ENCODE measurements at places on chromosomes 2 and 18.

- DNase-seq: no peak
Observed at GRCh38 chr2:237431372-237431771, 17.4 kb upstream of the COL6A3 start.

- DNase-seq: no peak
Observed at GRCh38 chr2:100274566-100275199, 47.6 kb downstream of the LONRF2 start.

DNA sequence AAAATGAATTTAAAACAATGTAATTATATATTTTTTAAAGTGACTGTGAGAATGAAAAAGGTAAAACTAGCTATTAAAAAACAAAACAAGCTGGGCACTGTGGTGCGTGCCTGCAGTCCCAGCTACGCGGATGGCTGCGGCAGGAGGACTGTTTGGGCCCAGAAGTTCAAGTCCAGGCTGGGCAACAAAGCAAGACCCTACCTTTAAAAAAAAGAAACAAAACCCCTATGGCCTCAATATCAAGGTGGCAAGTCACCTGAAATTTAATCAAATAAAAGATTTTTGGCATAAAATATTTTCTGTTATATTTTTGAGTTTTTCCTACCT, 46.9 kb upstream of the STRN start:
- no peak for DNase-seq

DNA sequence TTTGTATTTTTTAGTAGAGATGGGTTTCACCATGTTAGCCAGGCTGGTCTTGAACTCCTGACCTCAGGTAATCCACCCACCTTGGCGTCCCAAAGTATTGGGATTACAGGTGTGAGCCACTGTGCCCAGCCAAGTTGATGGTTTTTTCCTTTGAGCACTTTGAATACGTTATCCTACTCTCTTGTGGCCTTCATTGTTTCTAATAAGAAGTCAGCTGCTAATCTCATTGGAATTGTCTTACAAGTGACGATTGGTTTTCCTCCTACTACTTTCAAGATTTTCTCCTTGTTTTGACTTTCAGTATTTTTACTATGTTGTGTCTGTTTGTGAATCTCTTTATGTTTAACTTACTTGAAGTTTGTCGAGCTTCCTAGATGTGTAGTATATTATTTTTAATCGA, 88.5 kb downstream of the TMEM200C start:
- DNase-seq: no peak

DNA sequence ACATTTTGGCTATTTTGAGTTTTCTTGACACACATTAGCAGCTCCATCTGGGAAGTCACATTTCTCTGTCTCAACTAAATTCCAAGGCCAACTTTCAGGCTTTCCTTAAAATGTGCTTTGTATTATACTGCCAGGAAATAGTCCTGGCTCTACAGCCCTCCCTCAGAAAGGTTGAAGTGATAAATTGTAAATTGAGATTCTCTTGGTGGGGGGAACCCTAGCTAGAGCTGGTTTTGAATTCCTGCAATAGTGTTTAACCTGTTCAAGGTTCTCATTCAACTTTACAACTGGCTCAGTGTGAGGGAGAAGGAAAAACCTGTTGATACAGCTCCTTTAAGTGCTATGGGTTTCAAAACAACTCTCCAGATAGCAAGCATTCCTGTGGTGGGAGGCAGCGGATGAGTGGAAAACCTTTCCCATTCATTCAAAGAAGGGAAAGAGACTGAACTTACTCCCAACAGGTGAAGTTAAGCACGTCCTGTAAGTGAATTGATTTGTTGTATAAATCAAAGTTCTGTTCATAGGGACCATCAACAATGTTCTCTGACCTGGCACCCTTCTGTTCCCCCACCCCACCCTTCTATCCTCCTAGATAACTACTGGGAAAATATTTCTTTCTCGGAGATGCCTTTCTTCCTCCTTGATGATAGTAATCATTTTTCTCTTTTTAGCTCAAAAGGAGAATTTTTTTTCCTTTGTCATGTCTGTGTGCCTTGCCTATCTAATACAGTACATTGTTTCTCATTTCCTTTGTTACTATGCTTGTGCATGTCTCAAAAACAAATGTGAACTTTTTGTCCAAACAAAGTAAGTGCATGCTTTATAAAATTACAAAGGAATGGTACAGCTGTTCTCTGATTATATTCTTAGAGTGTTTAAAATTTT, 44.2 kb upstream of the SLC39A10 start:
- DNase-seq: no peak

- no peak for DNase-seq
Observed at GRCh38 chr2:1599301-1600085, 144.8 kb downstream of the PXDN start.

GRCh38 chr2:99674090-99674489, 184.3 kb upstream of the REV1 start:
- DNase-seq: no peak

- DNase-seq: no peak
Observed at GRCh38 chr2:184215745-184216144, 382.6 kb upstream of the ZNF804A start.

GRCh38 chr2:193966590-193966989, 1690.4 kb upstream of the SLC39A10 start:
- DNase-seq: no peak

DNA sequence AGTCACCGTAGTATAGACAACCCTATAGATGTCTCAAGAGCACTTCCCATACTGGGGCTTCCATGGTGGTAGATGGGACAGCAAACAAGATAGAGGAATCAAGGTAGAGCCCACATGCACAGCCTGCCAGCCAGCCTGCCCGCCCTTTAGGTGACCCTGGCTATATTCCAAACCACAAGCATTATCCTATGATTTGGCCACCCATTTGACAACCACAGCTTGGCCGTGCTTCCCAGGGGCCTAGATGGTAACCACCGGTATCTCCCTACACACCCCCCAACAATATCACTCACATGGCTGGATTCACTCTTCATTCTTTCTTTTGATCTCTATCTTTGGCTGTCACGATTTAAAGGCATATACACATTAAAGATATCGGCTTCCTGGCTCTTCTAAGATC, 85.3 kb downstream of the CDK15 start:
- no peak for DNase-seq

DNA sequence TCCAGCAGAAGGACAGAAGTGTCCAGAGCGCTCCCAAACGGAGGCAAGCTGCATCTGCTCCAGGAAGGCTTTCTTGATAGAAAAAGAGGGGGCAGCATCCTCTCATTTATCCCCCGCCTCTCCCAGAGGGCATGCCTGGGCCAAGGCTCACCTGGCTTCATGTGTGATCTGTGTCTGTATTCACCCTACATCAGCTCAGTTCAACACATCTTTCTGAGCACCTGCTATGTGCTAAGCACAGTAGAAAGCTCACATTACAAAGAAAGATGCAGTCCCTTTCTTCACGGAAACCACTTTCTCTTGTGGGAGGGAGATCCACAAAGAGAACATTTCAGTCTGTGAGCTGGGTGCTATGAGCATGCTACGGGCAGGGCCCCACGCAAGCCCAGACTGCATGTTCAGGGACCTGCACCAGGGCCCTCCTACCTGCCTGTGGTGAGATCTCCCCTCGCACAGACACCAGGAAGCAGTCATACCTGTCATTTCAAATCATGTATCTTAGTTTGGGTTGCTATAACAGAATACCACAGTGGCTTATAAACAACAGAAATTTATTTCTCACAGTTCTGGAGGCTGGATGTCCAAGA, 90.7 kb downstream of the PDCL3 start:
- no peak for DNase-seq

- DNase-seq: no peak
Observed at GRCh38 chr2:115650827-115651226, 1208.4 kb downstream of the DPP10 start.

GRCh38 chr18:6885992-6886796, 156.7 kb downstream of the ARHGAP28 start:
- DNase-seq: peak; percentile 26

DNA sequence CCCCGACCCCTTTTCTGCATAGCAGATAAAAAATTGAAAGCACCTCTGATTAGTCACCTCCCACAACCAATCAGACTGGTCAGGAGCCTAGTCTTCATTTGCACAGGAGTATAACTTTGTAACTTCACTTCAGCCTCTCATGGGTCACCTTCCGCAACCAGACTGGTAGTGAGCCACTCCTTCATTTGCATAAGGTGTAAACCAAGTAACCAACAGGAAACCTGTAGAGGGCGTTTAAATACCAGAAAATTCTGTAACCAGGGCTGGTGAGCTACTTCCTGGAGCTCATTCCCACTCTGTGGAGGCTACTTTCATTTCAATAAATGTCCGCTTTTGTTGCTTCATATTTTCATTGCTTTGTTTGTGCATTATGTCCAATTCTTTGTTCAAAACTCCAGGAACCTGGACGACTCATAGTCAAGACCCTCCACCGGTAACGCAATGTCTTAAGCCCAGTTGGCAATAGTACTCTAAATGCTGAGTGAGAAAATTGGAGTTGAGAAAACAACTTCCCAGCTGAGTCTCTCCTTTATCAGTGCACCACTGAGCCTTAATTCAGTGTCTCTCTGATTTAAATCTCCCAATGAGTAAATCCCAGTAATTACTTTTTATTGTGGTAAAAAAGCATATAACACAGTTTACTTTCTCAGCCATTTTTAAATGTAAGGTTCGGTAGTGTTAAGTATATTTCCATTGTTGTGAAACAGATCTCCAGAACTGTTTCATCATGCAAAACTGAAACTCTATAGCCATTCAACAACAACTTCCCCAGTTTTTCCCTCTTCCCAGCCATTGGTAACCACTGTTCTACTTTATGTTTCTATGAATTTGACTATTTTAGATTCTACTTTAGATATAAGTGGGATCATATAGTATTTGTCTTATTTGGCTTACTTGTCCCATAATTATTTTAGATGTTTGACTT, 392.7 kb upstream of the SLC8A1 start:
- DNase-seq: no peak
